ENCODE measurements at places on chromosomes 7 and 10.

DNA sequence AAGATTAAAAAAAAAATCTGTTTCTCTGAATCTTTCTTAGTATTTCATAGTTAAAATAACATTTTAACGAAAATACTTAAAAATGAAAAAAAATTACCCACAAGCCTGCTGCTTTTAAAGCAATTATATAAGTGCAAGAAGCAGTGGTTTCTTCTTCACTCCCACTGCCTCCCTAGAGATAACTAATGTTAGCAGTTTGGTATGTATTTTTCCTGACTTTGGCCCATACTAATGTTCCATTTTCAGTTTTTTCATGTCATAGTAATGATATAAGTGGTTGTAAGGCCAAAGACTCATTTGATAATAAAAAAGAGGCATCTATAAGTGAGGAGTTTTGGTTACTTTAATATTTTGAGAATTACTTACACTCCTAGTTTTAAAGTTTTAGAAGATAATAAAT, 24.3 kb upstream of the LAMB1 start:
- no peak for DNase-seq

GRCh38 chr10:75021379-75022249, 89.8 kb upstream of the SAMD8 start:
- no peak for DNase-seq

GRCh38 chr7:115754226-115754625, 276.3 kb downstream of the TFEC start:
- no peak for DNase-seq

- DNase-seq = no peak
These were observed 262.7 kb downstream of the DNAJB6 start for GRCh38 chr7:157599491-157599890.

DNA sequence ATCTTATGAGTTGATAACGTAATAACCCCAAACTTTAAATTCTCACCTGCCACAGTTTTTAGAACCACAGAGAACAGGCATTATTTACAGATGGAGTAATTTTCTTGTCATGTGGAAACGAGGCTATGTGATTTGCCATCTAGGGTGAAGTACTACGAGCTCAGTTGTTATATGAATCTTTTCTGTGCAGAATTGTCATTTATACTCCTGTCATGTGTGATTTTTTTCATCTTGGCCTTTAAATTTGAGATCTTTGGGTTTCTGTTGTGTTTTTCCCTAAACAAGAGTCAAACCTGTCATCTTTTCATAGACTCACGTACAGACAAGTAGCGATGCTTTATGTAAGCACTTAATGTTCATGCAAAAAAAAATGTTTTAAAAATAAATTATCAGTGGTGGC, 153.7 kb upstream of the TAC1 start:
- DNase-seq = no peak

- DNase-seq = no peak
These were observed 85.1 kb upstream of the KMT2C start for GRCh38 chr7:152520861-152521302.

DNA sequence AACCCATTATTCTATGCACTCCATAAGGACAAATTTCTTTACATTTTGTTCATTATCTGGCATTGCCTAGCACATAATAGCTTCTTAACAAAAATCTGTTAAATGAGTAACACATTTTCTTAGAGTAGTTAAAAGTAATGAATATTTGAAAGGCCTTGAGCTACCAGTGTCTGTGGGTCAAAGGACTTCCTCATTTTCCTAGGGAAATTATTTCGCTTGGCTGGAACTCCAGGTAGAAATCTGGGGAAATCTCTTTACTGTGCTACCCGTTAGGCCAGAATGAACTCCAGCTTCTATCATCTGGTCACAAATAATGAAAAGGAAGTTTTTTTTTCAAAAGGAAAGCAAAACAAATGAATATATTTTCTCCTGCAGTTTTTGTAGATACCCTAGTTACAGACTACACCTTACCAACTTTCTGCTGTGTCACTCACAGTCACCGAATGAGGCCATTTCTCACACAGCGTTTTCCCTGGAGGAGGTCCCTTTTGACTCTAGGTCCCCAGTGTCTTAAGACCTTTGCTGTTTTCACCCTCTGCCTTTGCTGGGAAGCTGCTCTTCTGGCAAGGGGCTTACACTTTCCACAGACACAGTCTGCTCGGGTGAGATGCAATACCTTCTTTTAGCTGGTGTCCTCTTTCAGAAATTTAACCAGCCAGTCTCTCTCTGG, 1.6 kb downstream of the SAMD9L start:
- DNase-seq = no peak

GRCh38 chr7:94643771-94644545, 12.0 kb downstream of the SGCE start:
- DNase-seq = no peak

- DNase-seq = no peak
These were observed 445.2 kb upstream of the NFE2L3 start for GRCh38 chr7:25706764-25707163.

DNA sequence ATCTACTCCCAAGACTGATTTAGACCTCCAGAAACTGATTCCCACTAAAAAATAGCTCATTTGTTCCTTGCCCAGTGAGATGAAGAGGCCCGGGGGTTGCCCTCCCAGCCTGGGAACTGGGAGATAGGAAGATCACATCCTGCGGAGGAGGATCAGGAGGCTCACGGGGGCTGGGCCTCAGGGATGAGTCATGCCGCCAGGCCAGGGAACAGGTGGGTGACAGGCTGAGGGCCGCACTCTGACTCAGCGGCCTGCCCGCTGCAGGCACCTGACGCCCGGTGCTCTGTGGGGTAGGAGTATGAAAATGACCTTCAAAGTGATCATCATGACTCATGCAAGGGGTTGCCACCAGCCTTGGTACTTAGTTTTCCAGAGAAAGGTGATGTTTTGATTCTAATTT, 104.5 kb upstream of the ZPBP start:
- DNase-seq = no peak

GRCh38 chr10:35573796-35574195, 31.3 kb upstream of the GJD4 start:
- DNase-seq = no peak
